ENCODE measurements at places on chromosomes 5 and 9.
A peak's percentile ranks its signal among the peaks of the same experiment; 100 is the strongest.

- DNase-seq: peak; percentile 47
Observed at GRCh38 chr5:54390015-54390414, 65.5 kb upstream of the HSPB3 start.

- no peak for DNase-seq
Observed at GRCh38 chr5:10655972-10656830, 92.3 kb downstream of the ANKRD33B start.

DNA sequence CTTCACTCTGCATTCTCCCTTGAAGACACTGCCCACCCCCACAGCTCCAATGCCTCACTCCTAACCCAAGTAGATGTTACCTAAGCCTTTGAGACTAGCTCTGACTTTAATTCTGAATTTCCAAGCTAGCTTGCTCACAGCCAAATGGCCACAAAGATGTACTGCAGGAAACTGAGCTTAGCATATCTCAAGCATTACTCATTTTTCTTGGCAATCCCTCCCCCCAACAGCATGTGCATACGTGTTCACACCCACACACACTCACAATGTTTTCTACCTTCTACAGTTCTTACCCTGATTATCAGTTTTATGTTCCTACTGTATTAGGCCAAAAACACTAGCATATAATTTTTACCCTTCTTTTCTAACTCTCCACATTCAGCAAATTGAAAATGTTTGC lies 13.7 kb upstream of the GRIA1 start:
- peak; percentile 13 for DNase-seq

GRCh38 chr9:88179062-88179521 lies 40.8 kb upstream of the SPATA31C2 start:
- no peak for DNase-seq

DNA sequence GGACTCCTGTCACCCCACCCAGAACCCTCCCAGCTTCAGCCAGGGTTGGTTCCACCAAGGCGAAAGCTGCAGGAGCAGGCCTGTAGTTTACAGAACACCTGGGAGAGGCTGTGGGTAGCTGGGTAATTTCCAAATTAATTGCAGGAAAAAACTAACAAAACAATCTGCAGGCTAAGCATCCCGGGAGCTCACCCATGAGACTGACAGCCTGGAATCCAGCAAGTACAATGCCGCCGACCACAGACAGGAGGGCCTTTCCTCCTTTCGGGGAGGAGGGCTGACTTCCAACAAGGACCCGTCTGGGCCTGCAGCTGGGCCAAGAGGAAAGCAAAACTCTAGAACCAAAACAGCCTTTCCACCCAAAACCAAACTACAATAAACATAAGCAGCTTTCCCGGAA lies 10.3 kb downstream of the FOXE1 start:
- DNase-seq: no peak

DNA sequence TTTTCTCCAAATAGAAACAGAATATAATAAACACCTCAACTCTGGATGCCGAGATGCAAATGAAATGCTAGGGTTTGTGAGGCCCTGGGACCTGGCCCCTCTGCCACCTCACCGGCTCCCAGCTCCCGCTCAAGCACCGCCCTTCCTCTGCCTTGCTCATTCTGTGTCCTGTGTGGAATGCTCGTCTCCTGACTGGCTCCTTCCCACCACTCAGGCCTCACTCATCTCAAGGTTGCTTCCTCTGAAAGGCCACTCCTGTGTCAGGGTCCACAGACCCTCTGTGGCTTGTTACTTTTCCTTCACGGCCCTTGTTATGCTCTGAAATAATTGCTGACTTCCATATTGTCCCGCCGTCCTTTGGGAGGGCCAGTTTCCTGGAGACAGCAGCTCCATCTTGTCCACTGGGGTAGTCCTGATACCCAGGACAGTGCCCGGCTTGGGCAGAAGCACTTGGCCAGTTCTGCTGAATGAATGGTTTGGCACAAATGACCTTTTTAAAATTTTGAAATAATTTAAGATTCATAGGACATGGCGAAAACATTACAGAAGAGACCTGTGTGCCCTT lies 15.4 kb downstream of the RNF44 start:
- DNase-seq: no peak

- peak; percentile 4 for DNase-seq
Observed at GRCh38 chr9:73423891-73424290, 272.2 kb downstream of the ANXA1 start.

- peak; percentile 57 for DNase-seq
Observed at GRCh38 chr5:37966291-37966690, 126.5 kb upstream of the GDNF start.

GRCh38 chr9:133059623-133060022 lies 2.2 kb upstream of the CEL start:
- no peak for DNase-seq

- DNase-seq: no peak
Observed at GRCh38 chr5:159319363-159319762, 10.9 kb downstream of the IL12B start.

DNA sequence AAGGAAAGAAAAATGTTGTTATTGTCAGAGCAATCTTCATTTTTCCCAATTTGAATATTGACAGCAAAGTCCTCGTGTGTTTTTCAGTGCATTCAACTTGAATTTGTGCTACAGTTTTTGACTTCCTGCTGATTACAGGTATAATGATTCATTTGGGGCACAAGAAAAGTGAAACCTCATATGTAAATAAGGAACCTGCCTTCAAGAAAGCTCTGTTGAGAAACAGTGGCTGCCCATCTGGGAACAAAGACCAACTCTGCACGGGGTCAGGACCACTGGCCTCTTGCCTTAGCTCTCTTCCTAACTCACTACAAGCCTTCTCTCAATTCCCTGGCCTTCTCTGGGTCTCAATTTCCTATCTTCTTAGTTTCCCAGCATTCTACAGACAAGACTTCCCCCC lies 21.0 kb downstream of the TIMD4 start:
- no peak for DNase-seq

DNA sequence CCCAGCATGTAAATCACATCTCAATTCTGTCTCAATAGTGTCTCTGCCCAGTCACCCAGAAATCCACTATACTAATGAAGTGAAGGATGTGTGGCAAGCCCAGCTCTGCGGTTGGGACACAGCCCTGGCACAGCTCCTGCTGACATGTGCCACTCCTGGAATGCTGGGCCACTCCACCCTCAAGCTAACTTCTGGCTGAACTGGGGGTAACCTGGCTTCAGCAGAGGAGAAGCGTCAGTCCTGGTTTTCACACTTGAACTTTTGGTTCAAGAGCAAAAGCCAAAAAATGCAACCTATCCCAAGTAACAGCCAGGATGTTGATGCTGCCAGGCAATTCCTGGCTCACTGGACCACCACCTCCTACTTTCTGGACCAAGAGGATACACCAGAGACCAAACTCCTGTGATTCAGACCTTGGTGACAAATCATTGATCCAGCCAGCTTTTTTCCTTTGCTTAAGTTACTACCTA lies 86.4 kb downstream of the ARRDC3 start:
- DNase-seq: peak; percentile 78

GRCh38 chr9:85243977-85244376 lies 497.8 kb downstream of the AGTPBP1 start:
- no peak for DNase-seq

- DNase-seq: no peak
Observed at GRCh38 chr9:133852431-133852830, 114.3 kb upstream of the SARDH start.

GRCh38 chr9:13479096-13479495 lies 199.6 kb upstream of the MPDZ start:
- DNase-seq: no peak

- no peak for DNase-seq
Observed at GRCh38 chr5:156920042-156920860, 42.8 kb downstream of the TIMD4 start.

- no peak for DNase-seq
Observed at GRCh38 chr9:110334871-110335270, 2.8 kb downstream of the TXNDC8 start.

- DNase-seq: no peak
Observed at GRCh38 chr9:16236882-16237281, 633.6 kb downstream of the BNC2 start.

DNA sequence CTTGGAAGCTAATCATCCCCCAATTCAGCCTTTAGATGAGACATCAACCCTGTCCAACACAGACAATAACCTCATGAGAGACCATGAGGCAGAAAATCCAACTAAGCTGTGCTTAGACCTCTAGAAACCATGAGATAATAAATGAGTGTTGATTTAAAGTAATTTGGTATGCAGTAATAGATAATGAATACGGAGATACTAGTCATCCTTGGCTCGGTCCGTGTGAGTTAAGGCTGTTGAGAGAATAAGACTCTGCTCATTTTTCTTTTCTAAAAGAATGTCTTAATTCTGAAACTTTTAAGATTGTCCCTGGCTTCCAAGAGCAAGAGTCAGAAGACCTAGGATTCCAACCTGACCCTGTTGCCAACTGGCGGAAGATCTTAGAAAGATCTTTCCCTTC lies 6.1 kb downstream of the TNC start:
- DNase-seq: no peak

- peak; percentile 27 for DNase-seq
Observed at GRCh38 chr5:77418601-77419581, 73.2 kb downstream of the WDR41 start.

GRCh38 chr9:91415290-91415689 lies 8.3 kb downstream of the NFIL3 start:
- no peak for DNase-seq

- DNase-seq: no peak
Observed at GRCh38 chr5:1919209-1919566, 36.5 kb upstream of the IRX4 start.

- DNase-seq: no peak
Observed at GRCh38 chr9:115799734-115800133, 353.9 kb upstream of the PAPPA start.
